ENCODE measurements at places on chromosomes 5 and 9.

DNA sequence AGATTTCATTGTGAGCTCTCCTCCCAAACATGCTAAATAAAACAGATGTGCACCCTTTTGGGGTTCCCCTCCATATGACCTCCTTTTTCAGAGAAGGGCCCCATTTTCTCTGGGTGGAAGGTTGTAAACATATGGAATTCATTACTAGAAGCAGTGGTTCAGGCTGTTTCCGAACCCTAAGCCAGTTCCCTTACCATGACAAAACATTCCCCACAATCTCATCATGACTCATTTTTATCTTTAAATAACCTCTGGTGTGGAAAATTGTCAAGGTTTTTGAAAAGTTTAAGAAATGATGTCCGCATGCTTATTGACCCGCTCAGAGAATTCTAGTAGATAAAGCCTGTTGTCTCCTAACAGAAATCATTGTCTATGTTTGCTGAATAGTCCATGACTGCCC is 127.3 kb upstream of the PIK3R1 start:
- DNase-seq: no peak

GRCh38 chr5:395156-395920 is 47.6 kb upstream of the EXOC3 start:
- no peak for DNase-seq

GRCh38 chr9:122606587-122606986 is 8.0 kb upstream of the OR1Q1 start:
- no peak for DNase-seq

GRCh38 chr5:174533751-174534241 is 190.6 kb upstream of the MSX2 start:
- no peak for DNase-seq

- DNase-seq: no peak
Observed at GRCh38 chr9:88358723-88359122, 29.5 kb upstream of the SPIN1 start.

- no peak for DNase-seq
Observed at GRCh38 chr5:81961651-81962440, 10.0 kb upstream of the ATG10 start.

Measured in amygdala (tissue), 56 donors.